Eye (tissue), 1 donor: ENCODE measurements at places on chromosomes 6 and 20.

GRCh38 chr20:1631309-1632151 is 11.7 kb upstream of the SIRPB1 start:
- no peak for DNase-seq

GRCh38 chr6:118895859-118896258 is 1.9 kb downstream of the ASF1A start:
- no peak for DNase-seq

GRCh38 chr6:166244353-166245045 is 63.7 kb downstream of the PRR18 start:
- no peak for DNase-seq

DNA sequence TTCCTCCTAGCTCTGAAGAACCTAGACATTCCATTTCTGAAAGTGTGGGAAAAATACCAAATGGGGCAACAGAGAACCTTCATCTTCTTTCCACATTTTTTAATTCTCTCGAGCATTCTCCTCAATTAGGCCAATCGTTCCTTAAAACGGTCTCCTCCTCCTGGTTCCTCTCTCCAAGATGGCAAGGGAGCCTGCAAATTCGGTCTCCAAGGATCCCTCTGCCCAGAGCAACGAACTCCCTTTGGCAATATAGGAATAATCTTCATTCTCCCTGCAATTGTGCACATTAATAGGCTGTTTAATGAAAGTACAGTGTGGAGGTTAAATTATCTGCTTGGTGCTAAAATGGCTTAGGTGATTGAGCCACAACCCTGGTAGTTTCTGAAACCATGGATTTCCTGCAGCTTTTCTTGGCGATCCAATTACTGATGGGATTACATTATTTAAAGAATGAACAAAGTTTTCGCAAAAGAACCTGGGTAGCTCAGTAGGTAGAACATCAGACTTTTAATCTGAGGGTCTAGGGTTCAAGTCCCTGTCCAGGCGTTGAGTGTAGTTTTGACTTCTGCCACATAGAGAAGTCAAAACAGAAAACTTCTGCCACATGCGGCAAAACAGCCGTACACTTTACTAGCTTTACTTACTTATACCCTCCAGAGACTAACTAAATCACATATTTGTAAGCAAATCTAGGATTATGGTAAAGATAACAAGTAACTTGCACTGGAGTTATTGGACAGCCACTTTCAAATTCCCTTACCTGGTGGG is 102.9 kb upstream of the ZNF184 start:
- no peak for DNase-seq

DNA sequence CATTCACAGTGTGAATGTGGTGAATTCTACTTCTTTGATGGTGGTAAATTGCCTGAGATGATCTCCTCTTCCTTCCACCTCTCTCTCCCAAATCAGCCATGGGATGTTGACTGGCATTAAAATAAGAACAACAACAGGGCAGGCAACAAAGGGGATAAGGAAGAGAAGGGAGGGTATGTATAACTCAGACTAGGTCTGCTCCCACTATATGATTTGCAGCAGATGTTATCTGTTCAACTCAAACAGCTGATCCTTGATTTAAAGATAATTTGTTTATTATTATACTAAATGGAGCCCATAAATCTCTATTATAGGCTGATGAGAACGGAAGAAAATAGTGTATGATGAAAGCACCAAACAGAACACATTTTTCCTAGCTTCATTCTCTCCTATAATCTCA is 262.0 kb downstream of the BTBD3 start:
- no peak for DNase-seq

DNA sequence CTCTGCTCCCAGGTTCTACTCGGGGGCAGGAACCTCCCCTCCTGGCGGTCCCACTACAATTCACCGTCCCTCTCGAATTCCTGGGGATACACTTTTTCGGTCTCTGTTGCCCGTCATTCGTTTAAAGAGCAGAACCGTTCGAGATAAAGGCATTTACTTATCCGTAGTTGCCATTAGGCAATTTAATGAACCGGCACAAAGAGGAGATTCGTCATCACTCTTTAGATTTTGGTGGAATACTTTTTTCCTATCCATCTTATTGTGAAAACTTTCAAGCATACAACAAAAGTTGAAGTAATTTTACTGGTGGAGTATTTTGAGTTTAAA is 1.2 kb upstream of the CD24 start:
- DNase-seq, result no peak

DNA sequence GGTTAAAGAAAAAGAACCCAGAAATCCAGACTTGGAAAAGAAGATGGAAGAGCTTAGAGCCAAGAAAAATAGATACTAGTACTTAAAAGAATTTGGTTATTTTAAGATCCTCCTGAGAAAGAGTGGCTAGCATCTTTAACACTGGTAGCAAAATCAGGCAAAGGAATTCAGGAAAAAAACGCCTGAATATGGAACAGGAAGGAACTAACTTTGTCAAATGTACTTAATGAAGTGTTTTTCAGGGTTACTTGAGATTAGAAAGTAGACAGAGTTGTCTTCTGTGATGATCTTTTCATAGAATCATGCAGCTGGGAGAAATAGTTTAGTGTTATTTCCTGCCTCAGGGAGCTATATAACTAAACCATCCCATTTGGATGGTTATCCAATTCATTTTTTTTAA is 50.8 kb upstream of the SASH1 start:
- no peak for DNase-seq

GRCh38 chr6:81844686-81845085 is 92.2 kb upstream of the TENT5A start:
- no peak for DNase-seq

GRCh38 chr20:47785311-47785853 is at the start of gene SULF2:
Gene SULF2, minus strand, starts transcription at chr20:47785481. Its CDS starts 28,118 bp downstream, at chr20:47757363.
- DNase-seq, result no peak
